Dorsolateral prefrontal cortex (tissue), 122 donors: ENCODE measurements at places on chromosomes 5 and 9. TPM values are rescaled to one million over a fixed set of nuclear protein-coding genes. Genes with fewer than 3 reads are reported as not detected.

DNA sequence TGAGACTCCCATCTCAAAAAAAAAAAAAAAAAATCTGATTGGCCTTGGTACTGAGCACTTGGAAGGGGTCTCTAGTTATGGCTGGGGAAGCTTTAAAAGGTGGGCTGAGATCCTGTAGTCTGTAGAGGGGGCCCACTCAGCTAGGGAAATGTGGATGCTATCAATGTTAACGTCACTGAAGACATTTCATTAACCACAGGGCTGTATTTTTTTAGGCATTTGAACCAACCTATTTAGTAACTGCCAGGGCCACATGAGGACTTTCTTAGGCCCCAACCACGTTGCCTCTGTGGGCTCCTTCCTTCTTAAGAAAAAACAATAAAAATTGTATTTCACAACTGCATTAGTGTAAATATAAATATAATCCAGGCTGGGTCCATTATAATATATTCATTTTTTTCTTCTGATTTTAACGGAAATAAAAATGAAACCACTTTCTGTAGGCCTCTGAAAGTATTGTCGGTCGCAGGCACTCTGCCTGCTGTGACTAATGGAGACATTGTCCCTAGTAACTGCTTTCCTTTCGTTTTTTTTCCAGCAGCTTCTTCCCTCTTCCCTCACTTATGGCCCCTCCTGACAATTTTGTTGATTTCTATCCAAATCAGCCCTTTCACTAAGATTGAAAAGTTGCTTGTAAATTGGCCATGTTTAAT, 71.6 kb downstream of the GCNT1 start:
- no peak for DNase-seq

- no peak for DNase-seq
Measured at GRCh38 chr5:111755942-111756381, 1.0 kb downstream of the NREP start.

GRCh38 chr5:93225748-93226147, 355.3 kb downstream of the NR2F1-AS1 start:
- DNase-seq, result peak; percentile 19

CTXN3 gene
- total RNA-seq, result 26.1 TPM

- DNase-seq, result no peak
Measured at GRCh38 chr9:14293801-14294200, 20.1 kb downstream of the NFIB start.

GRCh38 chr5:77301447-77301883, 91.0 kb downstream of the PDE8B start:
- no peak for DNase-seq

EPB41L4A gene
- 8.1 TPM for total RNA-seq

WDR31 gene
- total RNA-seq, result 5.8 TPM

DNA sequence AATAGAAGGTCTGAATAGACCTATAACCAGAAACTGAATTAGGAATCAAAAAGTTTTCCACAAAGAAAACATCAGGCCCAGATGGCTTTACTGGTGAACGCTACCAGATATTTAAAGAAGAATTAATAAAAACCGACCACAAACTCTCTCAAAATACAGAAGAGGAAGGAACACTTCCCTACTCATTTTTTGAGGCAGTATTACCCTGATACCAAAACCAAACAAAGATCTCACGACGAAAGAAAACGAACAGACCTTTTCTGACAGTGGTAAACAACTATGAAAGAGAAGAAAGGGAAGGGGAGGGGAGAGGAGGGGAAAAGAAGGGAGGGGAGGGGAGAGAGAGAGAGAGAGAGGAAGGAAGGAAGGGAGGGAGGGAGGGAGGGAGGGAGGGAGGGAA, 13.5 kb downstream of the B4GALT1 start:
- DNase-seq, result no peak

DNA sequence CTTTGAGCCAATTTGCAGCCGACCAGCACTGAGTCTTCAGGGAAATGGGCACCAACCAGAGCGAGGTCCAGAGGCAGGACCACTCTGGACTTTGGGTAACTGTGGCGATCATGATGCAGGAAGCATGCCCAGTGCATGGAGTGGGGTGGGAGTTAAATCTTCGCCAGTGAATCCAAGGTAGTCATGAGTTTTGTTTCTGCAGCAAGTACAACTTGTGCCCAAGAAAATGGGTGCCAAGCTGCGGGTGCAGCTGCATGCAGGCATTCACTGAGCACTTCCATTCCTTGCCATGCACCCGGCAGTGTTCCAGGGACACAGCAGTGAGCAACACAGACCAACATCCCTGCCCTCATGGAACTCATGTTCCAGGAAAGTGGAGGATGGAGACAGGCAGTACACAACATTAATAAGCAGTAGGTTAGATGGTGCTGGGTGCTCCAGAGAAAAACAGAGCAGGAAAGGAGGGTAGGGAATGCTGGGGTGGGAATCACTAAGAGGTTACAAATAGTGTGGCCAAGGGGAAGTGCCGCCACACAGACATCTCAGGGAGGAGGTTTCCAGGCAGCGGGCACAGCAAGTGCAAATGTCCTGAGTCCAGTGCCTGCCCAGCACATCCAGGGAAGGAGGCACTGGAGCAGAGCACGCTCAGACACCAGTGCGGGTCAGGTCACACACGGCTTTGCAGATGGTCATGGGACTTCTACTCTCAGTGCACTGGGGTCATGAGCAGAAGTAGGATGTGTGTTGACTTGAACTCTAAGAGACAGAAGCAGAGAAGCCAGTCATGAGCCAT, 48.2 kb upstream of the LMX1B start:
- no peak for DNase-seq

GRCh38 chr5:167633931-167634341, 657.5 kb upstream of the WWC1 start:
- DNase-seq, result no peak

DNA sequence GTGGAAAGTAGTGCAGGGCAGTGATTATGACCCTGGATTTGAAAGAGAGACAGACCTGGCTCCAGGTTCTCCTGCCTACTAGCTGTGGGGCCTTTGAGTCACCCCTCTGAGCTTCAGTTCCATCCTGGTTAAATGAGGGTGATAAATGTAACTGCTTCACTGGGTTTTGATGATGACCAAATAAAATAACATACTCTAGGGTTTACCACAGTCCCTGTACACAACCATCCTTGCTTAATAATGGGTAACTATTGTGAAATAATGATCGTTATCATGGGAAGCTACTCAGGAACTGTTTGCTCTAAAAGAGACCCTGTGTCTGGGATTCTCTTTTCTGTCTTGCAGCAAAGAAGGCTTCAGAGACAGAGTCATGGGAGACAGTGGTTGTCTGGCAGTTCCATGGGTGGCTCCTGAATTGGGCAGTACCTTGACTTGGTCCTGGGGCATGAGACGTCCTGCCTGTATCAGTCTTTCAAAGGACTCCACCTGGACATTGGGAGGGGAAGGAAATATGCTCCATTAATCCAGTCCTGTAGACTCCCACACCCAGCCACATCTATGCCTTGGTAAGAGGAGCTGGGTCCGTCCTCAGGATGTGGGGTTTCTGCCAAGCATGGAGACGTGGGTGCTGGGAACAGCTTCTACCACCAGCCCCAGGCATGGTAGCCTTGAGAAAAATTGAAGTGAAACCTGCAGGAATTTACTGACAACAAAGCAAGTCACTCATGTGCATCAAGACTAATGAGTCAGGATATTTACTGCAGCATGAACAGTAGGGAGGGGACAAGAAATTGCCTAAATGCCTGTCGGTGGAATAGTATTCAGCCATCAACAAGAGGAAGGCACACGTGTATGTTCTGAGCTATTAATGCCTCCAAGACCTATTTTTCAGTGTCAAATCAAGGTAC, 23.4 kb downstream of the AKNA start:
- no peak for DNase-seq

- DNase-seq, result no peak
Measured at GRCh38 chr9:65449423-65449822, 164.4 kb upstream of the FOXD4L5 start.
